RKO (cell line): ENCODE measurements at places on chromosomes 3 and 15.
A peak's percentile ranks its signal among the peaks of the same experiment; 100 is the strongest.

DNA sequence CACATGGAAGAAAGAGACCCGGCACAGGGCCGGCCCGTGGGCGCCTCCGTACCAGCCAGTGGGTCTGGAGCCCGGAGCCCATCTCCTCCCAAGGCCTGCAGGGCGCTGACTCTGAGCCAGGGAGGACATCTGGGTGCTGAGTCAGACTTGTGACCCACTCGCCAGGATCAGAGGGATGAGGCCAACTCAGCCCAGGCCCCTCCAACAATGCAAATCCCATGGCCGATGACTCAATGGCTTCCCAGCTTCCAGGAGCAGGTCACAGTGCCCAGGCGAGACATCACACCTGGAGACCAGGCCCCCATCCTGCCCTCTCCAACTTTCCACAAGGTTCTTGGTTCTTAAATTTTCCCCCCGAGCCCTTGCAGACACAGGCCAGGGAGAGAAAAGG lies 95.1 kb downstream of the LRIG1 start:
- DNase-seq: no peak

DNA sequence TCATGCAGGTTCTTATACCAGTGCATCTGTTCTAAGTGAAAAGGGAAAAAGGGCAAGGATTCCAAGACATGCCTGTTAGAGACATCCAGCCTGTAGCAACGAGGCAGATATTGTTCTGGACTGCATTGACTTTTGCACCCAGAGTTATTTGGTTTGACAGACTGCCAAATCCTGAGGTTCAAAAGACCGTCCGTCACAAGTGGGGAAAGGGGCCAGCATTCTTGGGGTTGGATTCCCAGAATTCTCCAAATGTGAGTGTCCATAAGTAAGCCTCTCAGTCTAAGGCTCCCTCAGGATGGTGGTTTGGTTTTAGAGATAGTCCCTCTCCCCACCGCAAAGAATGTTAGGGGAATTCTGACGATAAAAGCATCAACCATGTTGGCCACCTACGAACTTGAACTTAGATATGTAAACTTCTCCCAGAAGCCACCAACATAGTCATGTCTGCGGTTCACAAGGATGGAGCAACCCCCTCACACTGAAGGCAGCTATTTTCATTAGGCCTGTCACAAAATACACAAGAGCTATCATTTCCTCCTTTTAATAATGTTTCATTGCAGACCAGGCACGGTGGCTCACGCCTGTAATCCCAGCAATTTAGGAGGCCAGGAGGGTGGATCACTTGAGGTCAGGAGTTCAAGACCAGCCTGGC lies 13.6 kb upstream of the LACTB start:
- DNase-seq: no peak

DNA sequence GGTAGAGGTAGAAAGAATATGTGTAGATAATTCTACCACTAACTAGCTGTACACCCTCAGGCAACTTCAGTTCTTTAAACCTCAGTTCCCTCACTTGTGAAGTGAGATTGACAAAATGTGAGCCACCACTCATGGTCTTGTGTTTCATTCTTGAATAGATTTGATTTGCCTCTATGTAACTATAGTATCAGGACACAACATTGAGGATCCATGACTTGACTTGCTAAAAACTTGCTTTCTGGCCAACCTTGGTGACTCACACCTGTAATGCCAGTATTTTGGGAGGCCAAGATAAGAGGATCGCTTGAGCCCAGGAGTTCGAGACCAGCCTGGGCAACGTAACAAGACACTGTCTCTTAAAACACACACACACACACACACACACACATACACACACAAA lies 115.8 kb upstream of the FLNB start:
- peak; percentile 30 for DNase-seq

- no peak for DNase-seq
Measured at GRCh38 chr3:46667657-46668056, 25.8 kb downstream of the ALS2CL start.

DNA sequence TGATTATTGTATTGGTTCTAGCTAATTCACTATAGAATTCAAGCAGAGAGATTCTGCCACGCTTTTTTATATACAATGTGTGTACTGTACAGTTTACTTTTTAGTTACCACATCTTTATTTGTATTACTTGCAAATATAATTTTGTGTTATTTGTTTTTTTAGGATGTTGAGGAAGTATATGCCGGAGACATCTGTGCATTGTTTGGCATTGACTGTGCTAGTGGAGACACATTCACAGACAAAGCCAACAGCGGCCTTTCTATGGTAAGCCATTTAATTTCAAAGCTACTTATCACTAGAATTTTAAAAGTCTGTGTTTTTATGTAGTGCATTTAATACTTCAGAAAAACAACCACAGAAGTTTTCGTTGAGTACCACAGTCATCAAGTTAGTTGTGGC lies 11.7 kb downstream of the LXN start:
- DNase-seq: no peak

GRCh38 chr3:158097593-158098308 lies 8.5 kb downstream of the SHOX2 start:
- DNase-seq: peak; percentile 94

- DNase-seq: no peak
Measured at GRCh38 chr3:38224357-38224756, 41.3 kb upstream of the SLC22A13 start.

DNA sequence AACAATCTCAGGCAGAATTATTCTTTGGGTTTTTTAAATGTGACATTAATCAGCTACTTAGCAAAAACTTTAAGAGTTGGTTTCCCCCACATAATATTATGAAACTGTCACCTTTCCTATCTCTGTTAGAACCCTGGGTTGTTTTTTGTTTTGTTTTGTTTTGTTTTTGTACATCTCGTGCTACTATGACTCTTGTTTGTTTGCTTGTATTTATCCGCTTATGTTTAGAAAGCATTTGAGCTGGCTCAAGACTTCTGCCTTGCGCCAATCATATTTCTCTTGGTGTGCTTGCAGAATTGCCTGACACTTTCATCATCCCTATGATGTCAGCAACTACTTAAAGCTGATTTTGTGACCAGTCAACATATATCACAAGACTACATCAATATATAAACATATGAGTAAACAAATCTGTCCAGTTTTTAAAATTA lies 116.9 kb downstream of the DCLK3 start:
- no peak for DNase-seq

- no peak for DNase-seq
Measured at GRCh38 chr15:49309889-49310288, 113.2 kb upstream of the FGF7 start.

GRCh38 chr3:37117548-37117947 lies 56.8 kb downstream of the LRRFIP2 start:
- no peak for DNase-seq

GRCh38 chr3:185887066-185887465 lies 50.7 kb downstream of the TRA2B start:
- DNase-seq: no peak

GRCh38 chr3:135766115-135766514 lies 199.4 kb upstream of the PPP2R3A start:
- DNase-seq: peak; percentile 7
